DND-41 (cell line): ENCODE measurements at places on chromosomes 6 and 20.

GRCh38 chr6:17120019-17120418 is 18.2 kb downstream of the STMND1 start:
- no peak for DNase-seq

- no peak for DNase-seq
Observed at GRCh38 chr6:7050004-7050403, 57.8 kb upstream of the RREB1 start.

DNA sequence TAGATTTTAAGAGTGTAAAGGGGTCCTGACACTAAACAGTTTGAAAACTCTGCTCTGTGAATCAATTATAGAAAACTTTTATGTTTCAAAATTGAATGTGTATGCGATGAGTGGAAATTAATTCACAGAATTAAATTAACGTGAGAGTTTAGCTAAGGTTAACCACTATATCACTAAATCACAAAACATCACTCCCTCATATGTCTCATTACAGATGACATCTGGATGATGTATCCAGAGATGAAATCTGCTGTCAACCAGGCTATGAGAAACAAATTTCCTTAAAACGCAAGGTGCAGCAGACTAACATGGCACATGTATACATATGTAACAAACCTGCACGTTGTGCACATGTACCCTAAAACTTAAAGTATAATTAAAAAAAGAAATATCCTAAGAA is 27.3 kb downstream of the PRSS35 start:
- DNase-seq, result no peak

GRCh38 chr6:111565326-111566221 is 40.1 kb downstream of the TRAF3IP2 start:
- peak; percentile 84 for DNase-seq

DNA sequence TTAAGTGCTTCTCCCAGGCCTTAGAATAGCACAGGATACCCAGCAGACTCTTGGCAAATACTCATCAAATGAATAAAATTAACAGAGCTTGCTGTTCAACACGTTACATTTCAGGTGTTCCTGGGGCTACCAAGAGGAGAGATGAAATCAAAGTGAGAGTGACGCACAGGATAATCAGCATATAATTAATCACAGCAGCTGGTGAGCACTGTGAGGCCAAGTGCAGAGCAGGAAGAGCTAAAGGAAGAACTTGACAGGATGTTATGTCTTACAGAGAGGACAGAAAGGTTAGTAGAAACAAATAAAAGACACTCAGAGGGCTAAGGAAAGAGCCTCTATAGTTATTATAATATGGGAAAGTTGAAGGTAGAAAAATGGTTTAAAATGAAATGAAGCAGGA is 8.8 kb downstream of the PPIL1 start:
- DNase-seq, result no peak

- DNase-seq, result no peak
Observed at GRCh38 chr6:87897663-87898062, 150.0 kb upstream of the SPACA1 start.

GRCh38 chr20:1122388-1123315 is 4.2 kb downstream of the PSMF1 start:
- peak; percentile 35 for DNase-seq

DNA sequence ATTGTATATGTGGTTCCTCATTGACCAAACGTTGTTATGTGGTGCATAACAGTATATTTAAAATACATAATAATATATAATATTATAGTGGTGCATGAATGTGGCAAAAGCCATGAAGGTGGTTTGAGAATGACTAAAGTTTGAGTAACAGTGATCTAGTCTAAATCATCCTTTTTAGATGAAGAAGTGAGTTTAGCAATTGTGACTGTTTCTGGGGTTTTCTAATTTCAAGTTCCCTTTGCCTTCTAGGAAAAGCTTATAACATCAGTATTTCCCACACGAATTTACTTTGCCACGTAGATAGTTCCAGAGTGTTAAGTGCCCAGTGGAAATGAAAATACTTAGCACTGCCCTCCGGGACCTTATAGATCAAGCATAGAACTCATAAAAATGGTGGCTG is 40.9 kb downstream of the ARFGEF2 start:
- no peak for DNase-seq

GRCh38 chr6:5351552-5352210 is 90.4 kb downstream of the FARS2 start:
- no peak for DNase-seq

DNA sequence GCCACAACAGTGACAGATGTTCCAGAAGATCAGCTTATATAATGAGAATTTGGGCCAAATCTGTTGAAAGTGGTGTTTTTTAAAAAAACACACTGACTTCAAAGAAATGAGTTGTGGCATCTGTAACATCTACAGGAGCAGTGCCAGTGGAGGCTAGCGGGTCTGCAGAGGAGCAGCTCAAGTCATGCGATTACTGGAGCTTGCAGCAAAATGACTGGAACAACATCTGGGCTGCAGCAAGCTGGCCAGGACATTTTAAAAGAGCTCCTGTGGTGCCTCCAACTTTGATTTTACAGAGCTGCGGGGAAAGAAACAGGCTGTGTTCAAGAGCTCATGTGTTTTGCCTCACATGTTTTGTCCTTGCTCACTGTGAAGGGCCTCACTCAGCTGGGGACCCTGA is 57.2 kb downstream of the TBX18 start:
- no peak for DNase-seq

DNA sequence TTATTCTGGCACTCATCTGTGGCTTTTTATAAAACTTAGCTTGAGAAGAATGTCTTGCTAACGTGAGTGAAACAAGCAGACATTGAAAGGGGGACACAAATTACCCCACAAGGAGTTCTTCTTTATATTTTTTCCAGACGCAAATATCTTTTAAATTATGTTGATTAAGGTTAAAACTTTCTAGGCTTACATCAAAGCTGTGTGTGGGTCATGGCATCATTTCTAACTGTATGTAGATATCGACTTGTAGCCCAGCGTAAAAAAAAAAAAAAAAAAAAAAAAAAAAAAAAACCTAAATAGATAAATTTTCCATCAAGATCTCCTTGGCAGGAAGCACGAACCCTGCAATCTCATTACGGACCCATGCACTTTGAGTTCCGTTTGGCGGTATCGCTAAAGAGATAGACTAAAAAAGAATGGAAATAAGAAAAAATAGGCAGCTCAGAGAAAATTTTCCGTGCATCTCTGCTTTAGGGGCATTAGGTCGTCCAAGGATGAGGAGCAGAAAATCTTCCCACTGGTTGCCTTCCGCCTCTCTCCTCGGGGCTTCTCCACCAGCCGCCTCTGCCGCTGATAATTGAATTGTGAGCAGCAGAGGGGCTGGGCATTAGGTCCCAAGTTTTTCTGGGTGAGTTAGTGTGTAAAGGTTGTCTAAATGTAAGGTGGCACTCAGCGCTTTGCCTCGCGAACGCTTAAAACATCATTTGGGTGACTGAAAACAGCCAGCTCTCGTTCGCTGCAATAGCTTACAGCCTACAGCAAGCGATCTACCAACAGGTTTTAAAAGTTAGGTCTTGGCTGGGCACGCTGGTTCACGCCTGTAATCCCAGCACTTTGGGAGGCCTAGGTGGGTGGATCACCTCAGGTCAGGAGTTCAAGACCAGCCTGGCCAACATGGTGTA is 194.0 kb downstream of the TRIM27 start:
- DNase-seq, result no peak

DNA sequence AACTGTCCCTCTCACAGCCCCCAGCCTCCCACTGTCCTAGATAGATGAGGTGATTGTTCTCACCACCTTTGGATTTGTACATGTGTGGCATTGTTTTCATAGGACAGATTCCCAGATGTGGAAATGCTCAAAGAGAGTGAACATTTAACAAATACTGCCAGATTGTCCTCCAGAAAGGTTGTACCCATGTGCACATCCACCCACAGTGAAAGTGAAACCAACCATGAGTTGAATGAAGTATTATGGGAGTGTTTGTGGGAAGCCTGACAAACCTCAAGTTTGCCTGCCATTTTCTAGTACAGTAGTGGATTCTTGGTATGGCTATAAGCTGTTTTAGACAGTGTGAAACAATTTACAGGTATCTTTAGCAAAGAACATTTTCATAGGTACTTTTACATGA is 42.7 kb downstream of the ANKRD6 start:
- peak; percentile 64 for DNase-seq

DNA sequence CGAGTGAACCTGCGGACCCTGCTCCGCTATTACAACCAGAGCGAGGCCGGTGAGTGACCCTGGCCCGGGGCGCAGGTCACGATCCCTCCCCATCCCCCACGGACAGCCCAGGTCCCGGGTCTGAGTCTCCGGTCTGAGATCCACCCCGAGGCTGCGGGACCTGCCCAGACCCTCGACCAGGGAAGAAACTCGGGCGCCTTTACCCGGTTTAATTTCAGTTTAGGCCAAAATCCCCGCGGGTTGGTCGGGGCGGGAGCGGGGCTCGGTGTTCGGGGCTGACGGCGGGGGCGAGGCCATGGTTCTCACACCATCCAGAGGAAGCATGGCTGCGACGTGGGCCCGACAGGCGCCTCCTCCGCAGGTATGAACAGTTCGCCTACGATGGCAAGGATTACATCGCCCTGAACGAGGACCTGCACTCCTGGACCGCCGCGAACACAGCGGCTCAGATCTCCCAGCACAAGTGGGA is 46.9 kb upstream of the TRIM26 start:
- no peak for DNase-seq

GRCh38 chr6:112881828-112882780 is 535.0 kb downstream of the RFPL4B start:
- DNase-seq, result no peak

DNA sequence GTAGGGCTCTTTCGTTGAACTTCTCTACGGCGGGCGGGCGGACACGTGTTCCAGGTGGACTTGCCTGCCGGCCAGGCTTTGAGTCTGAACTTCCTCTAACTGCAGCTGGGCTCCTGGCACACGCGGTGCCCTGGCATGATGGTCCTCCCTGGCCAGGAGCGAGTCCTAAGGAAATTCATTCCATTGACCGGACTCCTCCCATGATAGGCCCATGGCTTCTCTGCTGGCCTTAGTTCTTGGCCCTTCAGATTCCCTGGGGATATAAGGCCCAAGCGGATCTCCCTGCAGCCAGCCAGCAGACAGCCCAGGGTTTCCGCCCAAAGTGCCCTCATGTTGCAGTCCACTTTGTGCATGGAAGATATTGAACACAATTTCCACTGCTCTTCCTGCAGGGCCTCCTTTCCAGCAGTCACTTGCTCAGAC is 39.4 kb downstream of the TBC1D7 start:
- DNase-seq, result no peak

- DNase-seq, result no peak
Observed at GRCh38 chr6:68975816-68976215, 340.7 kb downstream of the ADGRB3 start.

GRCh38 chr20:36493801-36494114 is 47.6 kb upstream of the MYL9 start:
- no peak for DNase-seq

DNA sequence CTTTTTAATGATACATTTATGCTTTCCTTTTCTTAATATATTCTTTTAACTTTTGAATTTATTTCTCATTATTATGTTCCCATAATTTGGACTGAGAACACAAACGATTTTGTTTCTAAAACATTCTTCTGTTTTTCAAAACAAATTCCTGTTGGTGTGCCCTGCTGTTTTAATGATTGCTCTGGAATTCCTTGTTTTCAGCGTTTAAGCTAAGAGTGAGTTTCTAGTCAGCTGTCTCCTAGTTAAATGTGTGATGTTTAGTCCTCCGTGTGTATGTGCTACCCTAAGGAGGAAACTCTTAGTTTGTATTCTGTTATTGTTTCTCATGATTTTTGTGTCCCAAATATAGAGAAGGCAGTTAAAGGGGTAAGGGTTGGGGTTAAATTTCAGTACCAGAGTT is 306.1 kb upstream of the RGS17 start:
- no peak for DNase-seq

GRCh38 chr20:21557241-21558020 is 43.6 kb upstream of the NKX2-2 start:
- no peak for DNase-seq

DNA sequence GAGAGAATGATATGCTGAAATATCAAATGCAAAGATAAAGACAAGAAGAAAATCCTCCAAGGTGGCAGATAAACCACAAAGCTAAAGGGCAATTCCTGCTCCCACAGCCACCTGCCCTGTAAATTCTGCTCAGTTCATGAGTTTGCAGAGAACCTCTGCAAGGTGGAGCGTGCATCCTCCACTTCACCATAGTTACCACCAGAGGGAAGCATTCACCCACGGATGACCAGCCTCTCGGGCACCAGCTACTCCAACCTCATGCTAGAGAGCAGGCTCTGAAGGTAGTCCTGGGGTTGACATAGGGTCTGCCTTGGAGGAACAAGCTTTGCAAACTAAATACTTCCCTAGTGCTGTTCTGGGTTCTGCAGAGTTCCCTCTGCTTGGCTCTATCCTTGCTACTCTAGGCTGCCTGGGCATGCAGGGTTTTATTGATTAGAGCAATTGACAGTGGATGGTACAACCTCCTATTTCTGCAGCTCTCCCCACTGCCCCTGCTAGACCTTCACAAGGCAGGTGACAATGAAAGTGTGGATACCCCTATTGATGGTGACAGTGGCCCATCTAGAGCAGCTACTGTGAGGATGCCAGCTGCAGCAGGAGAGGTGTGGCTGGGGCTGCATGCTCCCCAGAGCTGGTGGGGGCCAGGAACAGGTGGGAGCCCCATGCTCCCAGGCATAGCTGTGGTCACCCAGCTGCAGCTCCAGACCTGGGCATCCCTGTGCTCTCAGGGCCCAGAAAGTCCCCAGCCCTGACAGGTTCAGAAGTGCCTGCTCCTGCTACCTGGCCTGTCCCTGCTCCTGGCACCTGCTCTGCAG is 51.1 kb downstream of the GGTLC1 start:
- DNase-seq, result peak; percentile 76

GRCh38 chr6:28719275-28719940 is 193.7 kb downstream of the GPX5 start:
- no peak for DNase-seq

GRCh38 chr20:36861875-36862801 is 13.8 kb upstream of the TLDC2 start:
- DNase-seq, result no peak

DNA sequence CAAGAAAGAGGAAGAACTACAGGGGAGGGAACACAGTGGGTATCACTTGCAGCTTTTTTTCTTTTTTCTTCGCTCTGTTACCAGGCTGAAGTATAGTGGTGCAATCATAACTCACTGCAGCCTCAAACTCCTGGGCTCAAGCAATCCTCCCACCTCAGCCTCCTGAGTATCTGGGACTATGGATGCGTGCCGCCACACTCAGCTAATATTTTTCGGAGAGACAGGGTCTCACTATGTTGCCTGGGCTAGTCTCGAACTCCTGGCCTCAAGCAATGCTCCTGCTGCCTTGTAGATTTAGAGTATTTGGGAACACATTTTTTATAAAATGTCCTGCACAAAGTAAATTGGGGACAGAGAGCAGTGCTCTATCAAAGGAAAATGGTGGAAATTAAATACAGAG is 28.3 kb downstream of the PARD6B start:
- no peak for DNase-seq

- DNase-seq, result no peak
Observed at GRCh38 chr6:10559522-10560152, 38.5 kb downstream of the GCNT2 start.

- DNase-seq, result no peak
Observed at GRCh38 chr20:59693587-59693986, 89.2 kb downstream of the PHACTR3 start.
